ENCODE measurements at places on chromosomes 11 and 22.

DNA sequence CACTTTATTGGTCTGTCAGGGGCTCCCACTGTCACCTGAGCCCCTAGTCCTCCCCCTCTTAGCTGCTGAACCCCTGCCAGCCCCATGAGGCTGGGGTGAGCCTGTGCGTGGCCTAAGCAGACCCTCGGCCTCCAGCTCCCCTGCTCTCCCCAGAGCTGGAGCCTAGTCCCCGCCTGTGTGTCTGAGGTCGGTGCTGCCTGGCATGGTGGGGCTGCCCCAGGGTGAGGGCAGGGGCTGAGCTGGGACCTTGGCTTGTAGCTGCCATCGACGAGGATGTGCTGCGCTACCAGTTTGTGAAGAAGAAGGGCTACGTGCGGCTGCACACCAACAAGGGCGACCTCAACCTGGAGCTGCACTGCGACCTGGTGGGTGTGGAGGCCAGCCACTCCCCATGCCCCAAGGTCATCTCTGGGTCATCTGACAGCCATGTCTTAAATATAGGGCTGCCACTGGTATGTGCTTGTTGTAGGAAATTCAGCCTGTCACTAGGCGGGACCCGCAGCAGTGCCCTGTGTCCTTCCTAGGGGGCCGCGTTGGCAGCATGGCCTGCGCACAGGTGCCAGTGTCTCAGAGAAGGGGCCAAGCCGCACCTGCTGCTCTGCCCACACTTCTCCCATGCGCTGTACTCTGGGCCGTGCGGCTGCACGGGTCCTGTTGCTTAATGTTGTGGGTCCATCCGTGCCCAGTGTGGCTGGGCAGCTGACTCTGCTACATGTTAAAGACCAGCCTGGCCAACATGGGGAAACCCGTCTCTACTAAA is 21.0 kb downstream of the PPIL2 start:
- no peak for DNase-seq

- DNase-seq = no peak
Observed at GRCh38 chr11:8375460-8375859, 111.8 kb upstream of the LMO1 start.

GRCh38 chr11:115317277-115318185 is 186.7 kb downstream of the CADM1 start:
- DNase-seq = peak; percentile 83

DNA sequence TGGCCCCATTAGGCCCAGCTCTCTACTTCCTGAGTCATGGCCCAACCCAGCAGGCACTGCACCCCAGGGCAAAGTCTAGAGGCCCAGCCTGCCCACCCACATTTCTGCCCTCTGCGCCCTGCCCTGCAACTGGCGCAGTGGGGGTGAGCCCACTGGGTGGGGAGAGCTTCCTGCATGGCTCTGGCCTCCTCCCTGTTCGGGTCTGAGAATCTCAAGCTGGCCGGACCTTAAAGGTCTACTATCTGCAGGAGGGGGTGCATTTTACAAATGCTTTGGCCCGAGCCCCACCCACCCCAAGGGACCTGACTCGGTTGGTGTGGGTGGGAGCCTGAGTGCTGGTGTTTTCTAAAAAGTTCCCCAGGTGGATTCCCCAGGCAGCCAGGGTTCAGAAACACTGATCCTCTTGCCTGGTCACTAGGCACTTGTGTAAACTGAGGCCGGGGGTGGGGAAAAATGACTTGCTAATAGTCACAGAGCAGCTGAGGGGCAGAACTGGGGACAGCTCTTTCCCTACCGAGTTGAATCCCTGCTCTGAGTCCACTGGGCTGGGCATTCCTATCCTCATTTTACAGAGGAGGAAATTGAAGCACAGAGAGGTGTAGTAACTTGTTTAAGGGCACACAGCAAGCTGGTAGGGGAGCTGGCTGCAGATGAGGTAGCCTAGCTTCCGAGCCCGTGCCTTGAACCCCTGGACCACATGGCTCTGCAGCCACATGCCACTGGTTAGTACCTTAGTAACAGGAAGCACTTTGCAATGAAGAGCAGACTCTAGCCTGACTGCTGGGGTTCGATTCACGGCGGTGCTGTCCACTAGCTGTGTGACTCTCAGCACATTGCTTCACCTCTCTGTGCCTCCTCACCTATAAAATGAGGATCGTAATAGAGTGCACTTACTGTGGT is 36.3 kb downstream of the CD82 start:
- DNase-seq = no peak

DNA sequence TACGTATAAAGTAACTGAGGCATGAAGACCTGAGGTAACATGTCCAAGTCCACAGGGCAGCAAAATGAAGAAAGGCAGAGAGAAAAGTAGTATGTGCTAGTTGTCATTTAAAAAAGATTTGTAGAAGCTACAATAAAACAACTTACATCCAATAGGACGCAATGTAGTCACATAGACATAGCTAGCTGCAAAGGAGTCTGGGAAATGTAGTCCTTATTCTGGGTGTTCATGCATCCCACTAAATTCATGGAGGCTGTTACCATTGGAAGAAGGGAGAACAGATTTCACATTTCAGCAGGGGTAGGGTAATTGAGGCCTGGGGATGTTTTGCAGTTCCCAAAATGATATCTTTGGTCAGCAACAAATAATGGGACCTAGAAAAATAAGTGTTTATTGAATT is 571.4 kb downstream of the MIAT start:
- DNase-seq = no peak

GRCh38 chr11:22879630-22880029 is 19.4 kb upstream of the CCDC179 start:
- DNase-seq = no peak

DNA sequence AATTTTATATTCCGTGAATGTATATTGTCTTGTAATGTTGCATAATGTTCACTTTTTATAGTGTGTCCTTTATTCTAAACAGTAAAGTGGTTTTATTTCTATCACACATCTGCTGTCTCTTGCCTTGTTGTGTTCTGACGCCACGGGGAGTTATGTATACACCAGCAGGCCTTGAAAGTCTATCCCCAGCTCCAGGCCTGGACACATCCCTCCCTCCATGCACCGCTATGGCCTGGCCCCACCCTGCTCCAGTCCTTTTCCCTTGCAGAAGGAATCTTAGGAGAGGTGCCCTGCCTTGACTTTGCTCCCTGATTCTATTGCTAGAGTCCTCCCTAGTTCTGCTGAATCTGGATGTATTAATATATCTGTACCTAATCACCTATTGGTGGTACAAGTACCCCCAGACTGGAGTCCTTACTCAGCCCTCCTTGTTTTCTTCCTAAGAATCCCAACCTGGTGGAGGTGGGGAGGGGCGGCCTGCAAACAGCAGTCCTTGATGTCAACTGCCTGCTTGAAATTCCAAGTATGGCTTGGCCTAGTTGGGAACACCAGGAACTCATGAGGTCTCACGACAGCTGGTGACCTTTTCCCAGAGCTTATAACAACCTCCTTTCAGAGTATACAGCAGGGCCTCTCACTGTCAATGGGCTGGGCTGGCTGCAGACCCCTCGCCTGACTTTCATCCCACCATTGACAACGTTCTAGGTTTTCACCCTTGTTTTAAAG is 61.6 kb downstream of the TIMP3 start:
- no peak for DNase-seq

DNA sequence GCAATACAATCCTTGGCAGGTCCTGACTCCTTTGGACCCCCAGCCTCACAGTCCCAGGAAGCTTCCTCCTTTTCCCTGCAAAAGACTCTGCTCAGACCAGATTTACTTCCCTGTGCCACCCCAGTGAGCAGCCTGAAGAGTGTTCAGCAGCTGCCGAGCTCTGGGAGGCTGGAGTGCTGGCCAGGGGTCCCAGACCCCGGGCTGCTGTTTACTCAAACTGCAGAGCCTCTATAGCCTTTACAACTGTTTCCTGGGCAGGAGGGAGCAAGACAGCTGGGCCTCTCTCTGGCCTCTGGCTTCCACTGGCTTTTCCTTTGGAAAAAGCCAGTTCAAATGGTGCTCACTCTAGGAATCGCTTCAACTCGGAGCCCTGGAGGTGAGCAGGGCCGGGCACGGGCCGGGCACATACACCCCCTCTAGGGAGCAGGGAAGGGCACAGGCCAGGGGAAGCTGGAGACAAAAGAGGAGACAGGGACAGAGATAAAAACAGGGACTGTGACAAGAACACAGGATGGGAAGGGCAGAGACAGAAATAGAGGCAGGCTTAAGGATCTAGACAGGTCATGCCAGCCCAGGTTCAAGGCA is 932 bp downstream of the IRAG1 start:
- no peak for DNase-seq

- DNase-seq = peak; percentile 87
Observed at GRCh38 chr11:12330485-12331231, 46.7 kb upstream of the PARVA start.

- peak; percentile 49 for DNase-seq
Observed at GRCh38 chr11:94129512-94130297, 1.1 kb downstream of the PANX1 start.

DNA sequence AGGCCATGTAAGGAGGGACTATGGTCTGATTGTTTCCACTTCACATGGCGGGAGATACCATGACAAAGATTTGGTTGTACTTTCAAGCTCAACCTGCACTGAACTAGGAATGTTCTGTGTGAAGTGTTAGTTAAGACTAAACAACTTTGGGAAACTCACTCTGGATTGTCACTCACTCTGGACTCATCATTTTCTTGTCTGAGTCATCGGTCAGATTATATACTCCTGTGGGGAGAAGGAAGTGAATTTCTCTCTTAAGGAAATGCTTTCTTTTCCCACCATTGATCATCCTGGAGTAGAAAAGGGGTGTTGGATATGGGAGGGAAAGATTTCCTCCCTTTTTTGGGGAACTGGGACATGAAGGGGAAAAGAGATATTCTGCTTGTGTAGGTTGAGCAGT is 26.9 kb upstream of the CAT start:
- no peak for DNase-seq

GRCh38 chr11:1656670-1657069 is 27.1 kb downstream of the KRTAP5-5 start:
- DNase-seq = no peak

- no peak for DNase-seq
Observed at GRCh38 chr22:46062971-46063631, 86.1 kb upstream of the WNT7B start.

GRCh38 chr22:37981282-37982011 is 2.9 kb downstream of the SOX10 start:
- DNase-seq = no peak

DNA sequence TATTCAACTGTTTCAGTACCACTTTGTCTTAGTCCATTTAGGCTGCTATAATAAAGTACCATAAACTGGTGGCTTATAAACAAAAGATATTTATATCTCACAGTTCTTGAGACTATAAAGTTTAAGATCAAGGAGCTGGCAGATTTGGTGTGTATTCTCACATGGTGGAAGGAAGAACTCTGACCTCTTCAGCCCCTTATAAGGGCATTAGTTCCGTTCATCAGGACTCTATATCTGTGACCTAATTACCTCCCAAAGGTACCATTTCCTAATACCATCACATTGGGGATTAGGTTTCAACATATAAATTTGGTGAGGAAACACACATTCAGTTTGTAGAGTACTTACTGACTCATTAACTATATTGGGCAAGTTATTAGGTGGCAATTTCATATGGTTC is 10.7 kb upstream of the ARL14EP start:
- DNase-seq = no peak

DNA sequence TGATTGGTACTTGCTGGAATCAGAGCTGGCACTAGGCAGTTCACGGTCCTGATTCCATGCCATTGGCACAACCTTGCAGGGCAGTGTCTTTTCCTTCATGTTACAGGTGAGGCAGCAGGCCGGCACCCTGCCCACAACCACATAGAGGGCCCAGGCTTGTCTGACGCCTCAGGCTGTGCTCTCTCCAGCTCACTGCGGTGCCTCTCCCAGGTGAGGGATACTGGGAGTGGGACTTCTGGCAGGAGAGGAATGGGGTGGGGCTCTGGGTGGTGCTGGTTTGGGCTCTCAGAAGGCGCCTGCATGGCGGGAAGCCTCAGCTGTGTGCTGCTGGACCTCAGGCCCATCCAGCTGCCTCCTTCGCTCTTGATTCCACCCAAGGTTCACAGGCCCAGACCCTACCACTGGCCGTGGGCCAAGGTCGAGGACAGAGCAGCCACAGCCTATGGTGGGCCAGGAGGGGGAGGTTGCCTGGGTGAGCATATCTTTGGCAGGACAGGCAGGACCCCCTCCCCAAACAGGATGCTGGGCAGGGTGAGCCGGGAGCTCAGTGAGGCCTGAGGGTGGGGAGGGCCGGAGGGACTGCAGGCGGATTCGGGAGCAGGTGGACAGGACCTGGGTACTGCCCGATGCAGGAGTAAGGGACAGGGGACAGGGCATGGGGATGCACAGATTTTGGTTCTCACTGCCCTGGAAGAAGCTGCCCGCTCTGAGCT is 7.0 kb upstream of the MPPED1 start:
- DNase-seq = no peak

GRCh38 chr22:17380359-17381087 is 11.3 kb downstream of the CECR2 start:
- no peak for DNase-seq

DNA sequence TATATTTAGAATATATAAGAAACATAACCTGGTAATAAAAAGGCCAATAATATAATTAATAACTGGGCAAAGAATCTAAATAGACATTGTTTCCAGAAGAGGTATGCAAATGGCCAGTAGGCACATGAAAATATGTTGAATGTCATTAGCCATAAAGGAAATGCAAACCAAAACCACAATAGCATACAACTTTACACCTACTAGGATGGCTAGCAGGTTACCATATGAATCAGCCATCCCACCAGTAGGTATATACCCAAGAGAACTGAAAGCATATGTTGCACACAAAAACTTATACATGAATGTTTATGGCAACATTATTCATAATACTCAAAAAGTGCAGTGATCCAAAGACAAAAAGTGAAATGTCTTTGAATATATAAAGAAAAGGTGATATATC is 2.7 kb upstream of the OR2D2 start:
- DNase-seq = no peak

DNA sequence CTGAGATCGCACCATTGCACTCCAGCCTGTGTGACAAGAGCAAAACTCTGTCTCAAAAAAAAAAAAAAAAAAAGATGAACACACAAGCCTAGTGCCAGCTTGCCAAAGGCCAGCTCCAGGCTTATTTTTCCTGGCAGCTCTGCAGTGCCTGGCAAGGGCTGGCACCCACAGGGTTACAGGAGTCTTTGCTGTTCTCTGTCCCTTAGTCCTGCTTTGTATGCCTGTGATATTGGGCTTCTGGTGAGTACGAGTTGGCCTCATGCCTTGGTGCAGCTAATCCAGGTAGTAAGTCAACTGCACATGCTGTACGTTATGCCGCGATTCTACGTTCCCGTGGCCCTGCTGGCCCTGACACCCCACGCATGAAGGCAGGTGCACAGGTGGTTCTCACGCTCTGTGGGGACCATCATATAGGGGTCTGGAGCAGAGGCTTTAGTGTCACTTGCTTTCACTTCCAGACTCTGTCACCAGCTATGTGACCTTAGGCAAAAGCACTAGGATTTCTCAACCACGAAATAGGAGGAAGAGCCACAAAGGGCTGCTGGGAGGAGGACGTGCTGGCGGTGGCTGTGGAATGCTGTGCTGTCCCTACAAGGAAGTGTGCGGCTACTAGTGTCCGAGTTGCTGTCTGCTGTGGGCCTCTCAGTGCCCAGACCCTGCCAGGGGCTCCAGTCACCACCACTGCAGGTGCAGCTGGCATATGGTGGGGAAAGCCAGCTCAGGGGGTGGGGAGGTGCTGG is 21.4 kb upstream of the RASL10A start:
- DNase-seq = no peak

GRCh38 chr22:17120711-17121232 is 388 bp downstream of the TMEM121B start:
- no peak for DNase-seq

GRCh38 chr22:35303029-35303624 is 3.4 kb downstream of the TOM1 start:
- no peak for DNase-seq

GRCh38 chr11:116037861-116038260 is 533.6 kb upstream of the CADM1 start:
- DNase-seq = peak; percentile 19

Measured in NCI-H748 treated with DMSO at 0.1 percent for 48 hours (cell line).